ENCODE measurements at places on chromosomes 11 and 22.

- DNase-seq: peak; percentile 73
These were observed 64.1 kb downstream of the ME3 start for GRCh38 chr11:86608251-86608799.

GRCh38 chr11:36478700-36479329, 31.3 kb downstream of the TRAF6 start:
- peak; percentile 80 for DNase-seq

DNA sequence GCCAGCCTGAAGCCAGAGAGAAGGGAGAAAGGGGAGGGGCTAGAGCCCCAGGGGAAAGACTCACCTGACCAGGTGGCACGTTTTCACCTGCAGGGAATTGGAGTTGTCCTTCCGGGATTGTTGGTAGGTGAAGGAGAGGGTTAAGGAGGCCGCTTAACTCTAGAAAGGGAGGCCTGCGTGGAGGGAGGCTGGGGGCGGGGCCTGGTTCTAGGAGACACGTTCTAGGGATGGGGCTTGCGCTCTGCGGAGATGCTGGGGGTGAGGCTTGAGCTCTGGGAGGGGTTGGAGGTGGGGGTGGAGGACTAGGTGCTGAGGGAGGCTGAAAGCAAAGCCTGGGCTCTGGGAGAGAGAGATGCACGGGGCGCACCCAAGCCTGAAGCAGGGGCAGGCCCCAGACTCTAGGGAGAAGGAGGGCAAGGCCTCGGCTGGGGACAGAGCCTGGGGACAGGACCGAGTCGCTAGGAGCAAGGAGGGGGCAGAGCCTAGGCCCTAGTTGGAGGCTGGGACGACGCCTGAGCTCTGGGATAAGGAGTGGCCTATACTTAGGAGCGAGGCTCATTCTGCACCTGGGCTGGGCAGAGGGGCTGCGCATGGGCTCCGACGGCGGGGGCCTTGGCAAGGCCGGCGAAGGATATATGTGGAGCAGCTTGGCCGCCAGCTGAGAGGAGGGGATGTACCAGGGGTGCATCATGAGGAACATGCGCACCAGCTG, 2.4 kb downstream of the RASGRP2 start:
- DNase-seq: no peak

- no peak for DNase-seq
These were observed 133.7 kb upstream of the FIBIN start for GRCh38 chr11:26860091-26860780.

DNA sequence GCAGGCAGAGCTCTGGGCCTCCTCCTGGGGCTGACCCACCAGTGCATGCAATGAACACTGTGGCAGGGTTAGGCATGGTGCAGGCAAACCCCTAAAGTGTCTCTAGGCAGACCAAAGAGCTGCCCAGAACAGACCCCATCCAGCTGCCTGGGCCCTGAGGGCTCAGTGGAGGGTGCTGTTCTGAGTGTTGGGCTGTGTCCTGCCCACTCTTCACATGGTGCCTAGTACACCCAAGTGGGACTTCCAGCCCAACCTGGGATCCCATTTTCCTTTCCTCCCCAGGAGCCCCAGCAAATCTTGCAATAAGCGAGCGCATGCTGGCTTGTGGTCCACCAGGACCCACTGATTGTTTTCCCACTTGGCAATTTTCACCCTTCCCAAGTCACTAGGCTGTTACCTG, 26.4 kb downstream of the ARVCF start:
- no peak for DNase-seq

DNA sequence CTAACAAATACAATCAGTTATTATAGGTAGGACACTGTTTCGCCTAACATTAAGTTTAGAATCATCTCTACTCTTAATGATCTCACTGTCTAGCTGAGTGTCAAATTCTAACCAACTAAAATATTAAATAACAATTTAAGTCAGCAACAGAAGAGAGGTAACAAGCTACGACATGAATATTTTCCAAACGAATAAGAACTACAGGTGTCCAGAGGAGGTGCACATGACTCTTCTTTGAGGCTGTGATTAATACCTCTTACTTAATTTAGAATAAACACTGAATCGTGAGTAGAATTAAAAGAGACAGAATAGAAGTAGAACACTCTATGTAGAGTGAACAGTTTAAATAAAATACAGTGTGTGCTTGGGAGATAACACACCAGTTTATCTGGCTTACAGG, 619.0 kb upstream of the ARHGAP42 start:
- no peak for DNase-seq

GRCh38 chr11:86896441-86896841, 58.8 kb downstream of the FZD4 start:
- DNase-seq: no peak

DNA sequence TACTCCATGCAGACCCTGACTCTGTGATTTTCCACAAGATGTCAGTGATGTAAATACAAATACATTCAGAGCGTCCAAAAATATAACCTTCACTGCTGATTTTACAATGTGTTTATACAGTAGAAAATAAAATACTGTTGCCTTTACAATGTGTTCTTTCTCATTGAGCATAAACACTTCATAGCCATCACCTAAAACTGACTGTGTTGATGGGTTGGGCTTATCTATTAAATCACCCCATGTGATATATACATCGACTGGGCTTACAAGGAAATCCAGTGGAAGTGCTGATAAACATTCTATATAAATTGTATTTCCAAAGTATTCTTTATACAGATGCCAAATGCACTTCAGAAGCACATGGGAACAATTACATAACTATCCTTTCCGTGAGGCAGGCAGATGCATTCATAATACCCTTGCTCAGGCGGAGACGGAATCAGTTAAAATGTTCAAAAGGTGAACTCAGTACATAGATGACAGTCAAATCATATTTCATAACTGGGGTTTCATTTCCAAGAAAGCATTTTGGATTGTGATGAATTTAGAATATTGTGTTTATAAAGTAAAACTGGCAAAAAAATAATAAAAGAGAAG, 27.7 kb downstream of the DDI1 start:
- DNase-seq: no peak

DNA sequence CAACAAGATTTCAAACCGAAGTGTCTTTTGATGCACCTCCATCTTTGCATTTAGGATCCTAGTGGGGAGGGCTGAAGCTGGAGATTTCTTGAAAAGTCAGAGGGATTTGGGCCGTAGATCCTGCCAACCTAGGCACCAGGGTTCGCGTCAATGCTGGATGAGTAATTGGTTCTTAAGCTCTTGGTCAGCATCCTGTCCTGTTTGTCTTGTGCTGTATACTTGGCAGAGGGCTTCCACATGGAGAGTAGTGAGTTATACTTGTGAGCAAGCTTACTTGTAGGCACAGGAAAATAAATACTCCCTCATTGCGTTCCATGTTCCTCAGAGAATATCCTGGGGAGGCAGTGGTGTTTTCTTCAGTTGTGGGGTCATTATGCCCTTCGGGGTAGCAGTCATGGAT, 12.6 kb downstream of the INSC start:
- DNase-seq: no peak

DNA sequence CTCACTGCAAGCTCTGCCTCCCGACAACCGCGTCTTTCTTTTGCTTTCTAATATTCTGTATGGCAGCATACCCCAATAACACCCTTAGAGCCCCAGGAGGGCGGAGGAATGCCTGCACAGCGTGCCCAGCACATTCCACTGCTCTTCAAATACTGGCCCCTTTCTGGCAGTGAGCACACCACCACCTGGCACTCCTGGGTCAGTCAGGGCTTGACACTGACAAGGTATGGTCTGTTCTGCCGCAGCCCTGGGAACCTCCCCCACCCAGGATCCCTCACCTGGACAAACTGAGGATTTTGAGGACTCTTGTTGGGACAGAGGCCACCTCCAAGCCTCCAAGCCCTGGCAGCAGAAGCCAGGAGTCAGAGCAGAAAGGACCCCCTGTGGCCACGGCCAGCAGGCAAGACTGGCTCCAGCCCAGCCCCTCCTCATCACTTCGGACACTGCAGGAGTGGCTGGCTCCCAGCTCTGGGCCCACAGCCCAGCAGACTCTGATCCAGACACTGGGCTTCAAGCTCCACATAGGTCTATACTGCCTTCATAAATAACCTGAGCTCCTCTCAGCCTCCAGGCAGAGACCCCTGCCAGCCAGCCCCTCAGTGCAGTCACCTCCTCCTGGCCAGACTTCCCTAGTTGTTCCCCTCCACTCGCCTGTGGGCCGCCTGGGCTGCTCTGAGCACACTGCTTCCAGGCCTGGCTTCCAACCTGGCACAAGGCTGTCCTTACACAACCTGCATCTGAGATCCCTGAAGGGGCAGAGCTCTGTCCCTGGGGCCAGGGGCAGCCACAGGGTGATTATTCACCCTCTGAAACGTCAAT, 14.5 kb downstream of the CARS1 start:
- no peak for DNase-seq

DNA sequence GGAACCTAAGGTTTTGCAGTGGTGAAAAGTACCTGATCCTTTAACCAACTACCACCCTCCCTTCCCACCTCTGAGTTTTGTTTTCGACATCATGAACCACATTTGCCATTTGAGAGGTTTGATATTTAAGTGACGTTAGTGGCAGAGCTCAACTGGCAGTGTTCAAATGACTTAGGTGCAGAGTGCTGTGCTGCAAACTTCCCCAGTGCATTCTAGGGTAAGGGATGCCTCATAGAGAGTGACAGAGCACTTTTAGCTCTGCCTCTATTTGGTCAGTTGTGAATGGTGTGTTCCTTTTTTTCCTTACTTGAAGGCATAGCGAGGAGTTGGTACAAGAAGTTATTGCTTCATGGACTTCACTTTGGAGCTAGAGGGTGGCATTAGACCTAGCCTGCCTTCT, 9.4 kb downstream of the BMAL1 start:
- DNase-seq: no peak

GRCh38 chr22:22754961-22755777, 110.8 kb downstream of the GGTLC2 start:
- no peak for DNase-seq

GRCh38 chr22:50583294-50583861, 729 bp upstream of the CHKB start:
- no peak for DNase-seq

- peak; percentile 51 for DNase-seq
These were observed 857.0 kb downstream of the KCNA4 start for GRCh38 chr11:29159552-29160465.

GRCh38 chr11:76361776-76362175, 19.2 kb downstream of the THAP12 start:
- DNase-seq: no peak

- DNase-seq: peak; percentile 44
These were observed 539 bp downstream of the EIF4ENIF1 start for GRCh38 chr22:31488988-31489617.

DNA sequence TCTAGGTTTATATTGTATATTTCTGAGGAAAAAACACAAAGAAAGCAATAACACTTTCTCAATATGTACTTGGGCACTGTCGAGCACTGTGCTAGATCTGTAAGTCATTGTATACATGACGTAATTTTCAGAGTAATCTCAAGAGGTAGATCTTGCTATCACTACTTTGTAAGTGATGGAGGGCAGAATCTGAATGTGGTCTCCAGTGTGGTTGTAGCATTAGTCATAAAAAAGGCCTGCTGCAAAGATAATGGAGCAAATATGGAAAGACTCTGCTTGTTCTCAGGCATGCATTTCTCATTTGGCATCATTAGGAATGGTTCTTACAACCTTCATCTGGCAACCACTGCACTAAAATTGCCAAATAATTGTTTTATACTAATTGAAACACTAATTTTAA, 419.8 kb upstream of the CCDC179 start:
- DNase-seq: no peak

- DNase-seq: no peak
These were observed 4.0 kb downstream of the OR51E1 start for GRCh38 chr11:4647766-4648165.

GRCh38 chr11:104979839-104980238, 11.5 kb upstream of the CASP4 start:
- no peak for DNase-seq

- no peak for DNase-seq
These were observed 139.6 kb upstream of the TRPC6 start for GRCh38 chr11:101723371-101723770.

GRCh38 chr11:117945047-117945810, 16.0 kb upstream of the TMPRSS13 start:
- no peak for DNase-seq

DNA sequence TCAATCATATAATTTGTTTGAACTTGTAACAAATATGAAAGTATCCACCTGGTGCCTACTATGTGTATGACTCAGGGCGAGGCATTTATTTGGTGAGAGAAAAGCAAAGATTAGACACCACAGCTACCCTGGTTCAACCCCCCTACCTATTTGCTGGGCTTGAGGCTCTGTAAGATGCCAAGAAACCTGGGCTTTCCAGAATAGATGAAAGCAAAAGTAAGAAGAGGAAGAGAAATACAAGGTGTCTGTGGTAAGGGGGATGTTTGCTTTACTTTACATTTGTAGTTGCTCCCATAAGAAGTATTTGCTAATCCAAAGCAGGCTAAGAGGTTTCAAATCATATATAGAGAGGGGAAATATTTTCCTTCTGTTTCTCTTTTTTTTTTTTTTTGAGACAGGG, 61.7 kb downstream of the DDI1 start:
- no peak for DNase-seq

DNA sequence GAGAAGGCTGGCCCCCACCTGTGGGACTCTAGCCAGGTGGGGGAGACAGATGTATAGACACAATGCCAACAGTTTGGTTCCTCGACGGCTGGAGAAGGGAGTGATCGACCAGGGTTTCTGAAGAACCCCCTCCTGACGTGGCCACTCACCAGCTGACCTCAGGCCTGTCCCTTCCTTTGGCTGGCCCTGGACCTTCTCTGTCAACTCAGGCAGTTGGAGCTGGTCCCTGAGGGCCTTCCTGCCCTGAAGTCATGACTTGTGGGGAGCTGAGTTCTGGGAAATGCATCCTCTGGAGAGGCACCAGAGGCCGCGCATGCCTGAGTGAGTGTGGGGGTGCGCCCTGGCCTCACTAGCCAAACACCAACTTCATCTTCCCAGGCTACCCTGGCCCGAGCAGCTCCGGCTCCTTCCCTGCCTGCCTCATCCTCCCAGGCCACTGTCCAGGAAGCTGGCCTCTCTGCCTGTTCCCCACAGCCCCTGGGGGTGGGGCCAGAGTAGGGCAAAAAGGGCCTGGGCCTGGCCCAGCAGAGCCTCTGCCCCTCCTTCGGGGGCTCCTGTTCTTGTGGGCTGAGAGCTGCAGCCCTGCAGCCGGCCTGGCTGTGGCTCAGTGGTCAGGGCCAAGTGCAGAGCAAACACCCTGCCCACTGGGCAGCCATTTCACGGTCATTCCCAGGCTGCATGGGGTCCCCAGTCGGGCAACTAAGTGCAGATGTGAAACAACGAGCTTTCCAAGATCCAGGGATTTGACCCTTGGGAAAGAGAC, 23.6 kb downstream of the TXN2 start:
- peak; percentile 31 for DNase-seq

All from KBM-7 (cell line).